T follicular helper cell (primary cell): ENCODE measurements at places on chromosomes 1 and 21.
A peak's percentile ranks its signal among the peaks of the same experiment; 100 is the strongest.

GRCh38 chr1:93338387-93339146, 7.1 kb upstream of the DR1 start:
- DNase-seq: no peak

DNA sequence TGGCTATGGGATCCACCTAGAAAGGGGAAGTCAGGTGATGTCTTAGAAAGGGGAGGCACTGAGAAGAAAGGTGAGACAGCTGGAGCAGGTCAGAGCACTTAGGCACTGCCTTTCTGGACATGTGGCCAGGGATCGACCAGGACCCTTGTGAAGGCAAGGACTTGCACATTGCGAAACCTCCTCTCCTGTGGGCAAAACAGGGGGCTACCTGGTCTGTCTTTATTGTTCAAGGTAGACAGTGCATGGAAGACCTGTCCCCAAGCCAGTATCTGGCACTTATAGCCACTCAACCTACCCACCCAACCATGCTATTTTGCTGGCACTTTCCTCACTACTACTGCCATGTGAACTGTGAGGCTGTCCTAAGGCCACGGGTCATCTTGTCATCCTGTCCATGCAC, 67.2 kb downstream of the NAV1 start:
- DNase-seq: no peak

- no peak for DNase-seq
Observed at GRCh38 chr1:69148731-69149130, 419.0 kb upstream of the LRRC7 start.

DNA sequence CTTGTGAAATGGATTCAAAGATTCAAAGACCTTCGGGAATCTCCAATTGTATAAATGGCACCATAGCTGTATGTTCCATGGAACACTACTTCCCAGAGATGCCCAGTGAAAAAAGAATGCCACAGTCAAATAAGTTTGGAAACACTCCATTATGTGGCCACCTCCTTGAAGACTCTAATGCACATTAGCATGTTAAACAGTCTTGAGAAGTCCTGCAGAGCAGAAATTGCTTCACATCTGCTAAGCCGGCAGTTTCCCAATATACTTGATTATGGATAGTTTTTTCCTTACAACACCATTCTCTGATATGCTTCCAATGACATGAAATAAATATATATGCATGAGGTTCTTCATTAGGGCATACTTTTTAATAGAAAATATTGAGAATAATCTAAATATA, 12.7 kb upstream of the SELE start:
- no peak for DNase-seq

DNA sequence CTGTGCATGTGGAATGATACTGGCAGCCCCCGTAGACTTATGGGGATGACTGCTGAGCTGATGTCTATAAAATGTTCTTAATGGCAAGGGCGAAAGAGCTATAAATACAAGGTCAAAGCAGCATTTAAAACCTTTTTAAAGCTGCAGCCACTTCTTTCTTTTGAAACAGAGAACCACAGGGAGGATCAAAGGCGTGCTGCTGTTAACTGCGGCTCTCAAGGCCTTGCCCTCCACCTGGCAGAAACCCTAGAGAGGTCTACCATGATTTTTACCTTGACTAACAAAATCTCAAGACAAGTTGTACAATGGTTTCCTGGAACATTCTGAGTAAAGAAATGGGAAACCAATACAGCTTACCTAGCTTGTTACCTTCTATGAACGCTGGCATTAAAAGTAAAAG, 89.7 kb downstream of the SLC45A1 start:
- no peak for DNase-seq

DNA sequence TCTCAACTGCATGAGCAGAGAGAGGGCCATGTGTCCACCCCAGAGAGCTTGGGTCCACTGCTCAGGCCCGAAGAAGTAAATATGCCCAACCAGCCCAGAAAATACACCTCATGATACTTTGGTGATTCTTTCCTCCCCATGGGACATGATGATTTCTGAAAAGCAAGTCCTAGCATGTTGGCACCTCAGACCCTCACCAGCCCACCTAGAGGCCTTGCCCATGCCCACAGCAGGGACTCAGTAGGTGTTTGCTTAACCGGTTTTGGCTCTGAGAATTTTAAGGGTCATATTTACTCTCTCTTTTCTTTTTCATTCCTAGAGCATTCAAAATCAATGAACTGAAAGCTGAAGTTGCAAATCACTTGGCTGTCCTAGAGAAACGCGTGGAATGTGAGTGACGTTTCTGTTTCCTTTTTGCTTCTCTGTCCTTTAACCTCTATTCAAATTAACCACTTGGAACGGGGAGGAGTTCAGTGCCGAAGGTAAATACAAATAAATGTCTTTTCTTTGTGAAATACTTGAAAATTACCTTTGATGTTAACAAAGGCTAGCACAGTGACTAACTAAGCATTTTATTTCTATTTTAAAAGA, 79.7 kb downstream of the PDE9A start:
- no peak for DNase-seq

- DNase-seq: no peak
Observed at GRCh38 chr1:5991381-5992025, 722 bp downstream of the NPHP4 start.

GRCh38 chr1:168752171-168752832, 23.3 kb upstream of the DPT start:
- DNase-seq: no peak

GRCh38 chr1:172686143-172686542, 27.2 kb downstream of the FASLG start:
- DNase-seq: no peak

DNA sequence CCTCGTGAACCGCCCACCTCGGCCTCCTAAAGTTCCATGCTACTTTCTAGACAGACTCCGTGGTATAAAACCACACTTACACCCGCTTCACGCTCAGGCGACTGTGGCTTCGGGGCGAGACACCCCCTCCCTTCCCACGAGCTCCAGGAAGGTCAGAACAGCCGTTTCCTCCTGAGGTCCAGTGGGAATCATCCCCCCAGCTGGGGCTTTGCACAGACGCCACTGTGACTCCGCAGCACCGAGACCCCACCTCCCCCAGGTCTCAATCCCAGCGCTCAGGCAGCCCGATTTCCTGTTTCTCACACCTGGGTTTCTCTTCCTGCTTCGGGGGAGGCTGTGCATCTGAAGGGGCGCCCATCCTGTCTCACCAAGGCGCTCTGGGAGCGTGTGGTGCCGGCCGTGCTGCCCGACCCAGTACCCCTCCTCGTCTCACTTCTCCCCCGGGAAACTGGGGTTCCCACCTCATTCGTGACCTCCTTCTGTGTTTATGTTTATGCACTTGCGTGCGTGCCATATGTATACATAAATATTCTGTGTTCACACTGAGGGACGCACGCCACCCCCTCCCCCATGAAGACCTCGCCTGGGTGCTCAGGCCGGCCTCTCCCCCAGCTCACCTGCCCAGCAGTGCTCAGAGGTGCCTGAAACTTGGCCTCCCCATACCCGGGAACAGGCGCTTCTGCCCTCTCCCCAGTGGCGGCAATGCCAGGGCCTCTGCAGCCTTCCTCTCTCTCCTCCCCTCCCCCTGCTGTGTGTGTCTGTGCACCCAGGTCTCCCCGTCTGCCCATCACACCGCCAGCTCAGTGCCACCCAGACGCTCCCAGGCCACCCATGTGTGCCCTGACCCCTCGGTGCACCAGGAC, 14.6 kb downstream of the SLC35E2B start:
- peak; percentile 30 for DNase-seq

- DNase-seq: no peak
Observed at GRCh38 chr1:89669441-89669840, 36.5 kb downstream of the LRRC8C start.

GRCh38 chr1:67052741-67053534, 1.0 kb downstream of the SLC35D1 start:
- peak; percentile 2 for DNase-seq
